NB4 (cell line): ENCODE measurements at places on chromosomes 6 and 20.
A peak's percentile ranks its signal among the peaks of the same experiment; 100 is the strongest.

GRCh38 chr20:33863440-33864323 is 52.5 kb downstream of the CHMP4B start:
- no peak for DNase-seq

DNA sequence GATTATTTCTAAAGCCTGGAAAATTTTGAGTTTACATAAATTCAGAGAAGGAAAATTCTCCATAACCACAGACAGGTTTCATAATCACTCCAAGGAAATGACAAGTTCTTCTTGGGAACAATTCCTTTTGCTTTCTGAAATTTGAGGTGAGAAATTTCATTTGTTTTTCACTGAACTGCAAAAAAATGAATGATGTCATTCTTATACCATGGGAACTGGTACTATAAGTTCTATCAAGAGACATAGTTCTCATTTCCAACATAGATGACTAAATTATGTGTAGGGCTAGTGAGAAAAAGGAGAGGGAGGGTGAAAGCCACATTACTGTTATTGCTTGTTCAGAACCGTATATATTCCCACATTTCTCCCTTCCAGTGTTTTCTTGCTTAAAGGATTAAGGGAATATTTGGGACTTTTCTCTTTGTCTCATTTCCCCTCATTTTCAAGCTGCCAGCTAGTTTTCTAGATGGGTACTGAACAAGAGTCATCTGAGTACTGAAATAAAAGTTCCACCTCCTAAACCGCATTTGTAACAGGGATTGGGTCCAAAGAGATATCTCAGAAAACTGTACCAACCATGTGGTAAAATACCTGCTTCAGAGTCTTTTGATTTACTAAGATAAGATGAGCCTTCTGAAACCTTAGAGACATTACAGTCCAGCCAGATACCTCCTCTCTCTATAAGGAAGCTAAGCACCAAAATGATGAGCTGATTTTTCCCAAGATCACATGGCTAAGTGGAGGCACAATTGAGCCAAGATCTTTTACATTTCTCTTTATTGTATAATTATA is 144.3 kb upstream of the PRDM1 start:
- DNase-seq: no peak

DNA sequence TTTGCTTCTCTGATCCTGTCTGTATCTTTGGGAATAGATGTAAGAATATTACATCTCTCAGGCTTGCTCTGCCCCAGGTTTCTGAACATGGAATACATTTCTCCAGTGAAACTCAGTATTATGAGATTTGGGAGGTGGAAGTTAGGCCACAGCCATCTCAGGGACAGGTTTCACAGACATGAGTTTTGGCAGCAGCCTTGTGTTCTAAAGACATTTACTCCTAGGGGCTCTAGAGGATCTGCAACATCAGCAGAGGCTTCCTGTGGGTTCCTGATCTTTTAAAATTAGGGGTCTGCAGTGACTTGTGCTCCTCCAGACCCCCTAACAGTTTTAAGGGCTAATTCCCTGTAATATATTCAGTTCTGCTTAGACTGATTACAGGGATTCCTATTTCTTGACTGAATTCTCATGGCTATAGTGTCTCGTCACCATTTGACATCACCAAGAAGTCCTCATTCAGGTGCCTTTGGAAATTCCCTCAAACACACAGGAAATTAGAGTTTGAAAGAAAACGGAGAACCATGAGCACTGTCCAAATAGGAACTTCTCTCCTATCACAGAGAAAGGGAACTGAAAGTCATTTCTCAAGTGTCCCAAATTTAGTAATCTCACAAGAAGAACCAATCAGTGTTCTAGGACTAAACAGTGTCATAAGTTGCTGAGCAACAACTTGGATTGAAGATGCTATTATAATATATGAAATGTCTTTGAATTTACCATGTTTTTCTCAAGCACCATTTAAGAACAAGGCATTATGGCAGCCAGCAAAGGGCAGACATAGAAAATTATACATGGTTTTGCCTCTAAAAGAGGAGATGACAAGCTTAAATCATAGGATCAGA is 2.5 kb upstream of the HLA-DRA start:
- peak; percentile 64 for DNase-seq

DNA sequence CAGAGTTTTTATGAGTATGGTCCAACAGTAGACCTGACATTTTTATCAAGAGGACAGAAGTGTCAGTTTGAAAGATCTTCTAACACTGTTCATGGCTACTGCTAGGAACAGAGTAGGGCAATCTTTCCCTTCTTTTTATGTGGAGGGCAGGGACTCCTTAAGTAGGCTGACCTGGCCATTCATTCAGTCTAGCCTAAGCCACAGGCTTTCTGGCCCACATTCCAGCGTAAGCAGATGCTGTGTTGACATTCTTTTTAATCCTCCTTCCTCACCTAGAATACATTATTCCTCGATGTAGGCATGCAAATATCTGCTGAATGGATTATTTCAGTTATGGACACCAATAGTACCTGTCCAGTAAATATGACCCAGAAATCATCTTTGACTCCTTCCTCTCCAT is 188.3 kb downstream of the ATXN1 start:
- no peak for DNase-seq

DNA sequence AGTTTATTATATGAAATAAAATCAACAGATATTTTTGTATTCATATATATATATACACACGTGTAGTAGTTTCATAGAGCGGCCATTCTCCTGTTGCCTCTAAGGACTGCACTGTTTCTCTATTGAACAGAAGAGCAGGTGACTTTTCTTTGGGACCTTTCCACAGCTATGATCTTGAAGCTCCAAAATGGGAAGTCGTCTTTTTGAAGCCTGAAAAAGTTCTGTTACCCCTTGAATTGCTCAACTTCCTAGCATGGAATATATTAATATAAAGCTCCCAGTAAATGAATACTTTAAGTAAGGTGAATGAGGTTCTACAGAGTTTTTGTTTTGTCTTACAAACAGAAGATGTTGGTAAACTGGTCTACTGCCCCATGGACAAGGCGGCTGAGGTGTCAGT is 42.2 kb upstream of the ADTRP start:
- peak; percentile 21 for DNase-seq
